Caki2 (cell line): ENCODE measurements at places on chromosomes 13 and 19.

DNA sequence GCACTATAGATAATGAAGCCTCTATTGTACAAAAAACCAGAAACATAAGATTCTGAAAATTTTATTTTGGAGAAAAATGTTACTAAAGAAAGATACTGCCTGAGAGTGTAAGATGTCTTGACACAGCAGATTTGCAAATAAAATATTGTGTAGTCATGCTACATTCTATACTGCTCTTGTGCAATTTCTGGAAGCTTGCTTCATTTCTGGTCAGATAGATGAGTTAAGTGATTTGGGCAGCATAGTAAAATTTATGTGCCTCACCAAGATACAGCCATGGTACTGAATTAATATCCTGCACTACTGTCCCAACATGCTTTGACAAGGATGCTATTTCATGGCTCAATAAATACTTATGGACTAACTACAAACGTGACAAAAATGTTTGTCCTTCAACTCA is 55.1 kb upstream of the STARD13 start:
- DNase-seq: no peak

GRCh38 chr19:41928754-41929535 is 696 bp upstream of the ERFL start:
- no peak for DNase-seq

DNA sequence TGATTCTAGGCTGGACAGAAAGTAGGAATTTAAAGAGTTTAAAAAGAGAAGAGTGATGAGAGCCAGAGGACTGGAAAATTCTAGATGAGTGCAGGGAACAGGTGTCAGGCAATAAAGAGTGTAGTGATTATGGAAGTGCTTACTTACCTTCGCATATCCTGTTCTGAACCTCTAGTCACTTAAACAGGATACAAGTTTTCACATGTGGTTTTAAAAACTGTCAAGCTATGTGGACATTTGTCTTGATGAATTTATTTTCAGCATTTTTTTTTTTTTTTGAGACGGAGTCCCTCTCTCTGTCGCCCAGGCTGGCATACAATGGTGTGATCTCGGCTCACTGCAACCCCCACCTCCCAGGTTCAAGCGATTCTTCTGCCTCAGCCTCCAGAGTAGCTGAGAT is 34.3 kb upstream of the IL17D start:
- DNase-seq: no peak

DNA sequence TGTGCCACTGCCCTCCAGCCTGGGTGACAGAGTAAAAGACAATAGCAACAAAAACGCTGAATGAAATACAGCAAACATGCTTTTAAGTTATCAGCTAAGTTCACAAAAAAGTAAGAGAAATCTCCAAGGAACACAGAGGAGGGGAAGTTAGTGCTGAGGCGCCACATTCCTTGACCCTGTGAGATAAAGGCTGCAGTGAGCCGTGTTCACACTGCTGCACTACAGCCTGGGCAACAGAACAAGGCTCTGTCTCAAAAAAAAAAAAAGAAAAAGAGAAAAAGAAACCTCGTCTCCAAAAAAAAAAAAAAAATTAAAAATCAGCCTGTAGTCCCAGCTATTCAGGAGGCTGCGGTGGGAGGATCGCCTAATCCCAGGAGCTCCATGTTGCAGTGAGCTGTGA is 16.3 kb upstream of the DOCK6 start:
- DNase-seq: no peak

- DNase-seq: peak; percentile 54
These were observed 36.5 kb downstream of the OPA3 start for GRCh38 chr19:45547965-45548609.

GRCh38 chr19:12606796-12607195 is 3.8 kb downstream of the ZNF490 start:
- DNase-seq: no peak

DNA sequence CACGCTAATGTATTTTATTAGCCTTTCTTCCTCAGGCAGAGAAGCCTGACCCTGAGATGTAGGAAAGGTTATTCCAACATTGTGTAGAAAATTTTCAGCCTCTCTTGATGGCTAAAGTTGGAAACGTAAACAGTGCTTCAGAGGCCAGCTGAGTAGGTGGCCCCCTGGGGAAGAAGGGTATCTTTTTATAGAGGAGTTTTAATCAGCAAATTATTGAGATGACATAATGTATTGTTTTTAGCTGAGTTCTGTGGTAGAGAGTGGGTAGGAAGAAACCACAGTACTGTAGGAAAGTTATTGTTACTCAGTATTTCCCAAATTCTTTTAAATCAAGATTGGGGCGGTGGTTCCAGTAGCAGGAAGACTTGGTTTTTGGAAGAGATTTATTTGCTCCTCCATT is 268.8 kb downstream of the DLEU7 start:
- no peak for DNase-seq

GRCh38 chr19:12841094-12841493 is 2.8 kb downstream of the MAST1 start:
- no peak for DNase-seq

GRCh38 chr19:53389978-53390377 is 5.0 kb upstream of the ZNF765 start:
- no peak for DNase-seq

DNA sequence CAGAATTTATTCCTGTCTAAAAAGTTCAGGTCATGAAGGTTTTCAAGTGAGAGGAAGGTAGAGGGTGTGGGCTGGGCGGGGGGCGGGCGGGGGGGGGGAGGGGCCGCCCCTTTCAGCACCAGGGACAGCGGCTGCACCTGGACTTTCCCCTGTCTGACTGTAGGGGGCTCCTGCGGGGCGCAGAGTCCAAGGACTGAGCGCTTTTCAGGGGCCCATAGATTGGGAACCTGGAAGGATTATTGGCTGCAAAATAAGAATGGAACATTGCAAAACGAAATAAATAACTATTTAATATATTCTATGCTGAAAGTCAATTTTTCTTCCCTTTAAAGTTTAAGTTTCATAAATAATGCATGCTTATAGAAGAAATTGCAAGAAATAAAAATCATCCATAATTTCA is 8.9 kb upstream of the CYP4F3 start:
- DNase-seq: no peak

DNA sequence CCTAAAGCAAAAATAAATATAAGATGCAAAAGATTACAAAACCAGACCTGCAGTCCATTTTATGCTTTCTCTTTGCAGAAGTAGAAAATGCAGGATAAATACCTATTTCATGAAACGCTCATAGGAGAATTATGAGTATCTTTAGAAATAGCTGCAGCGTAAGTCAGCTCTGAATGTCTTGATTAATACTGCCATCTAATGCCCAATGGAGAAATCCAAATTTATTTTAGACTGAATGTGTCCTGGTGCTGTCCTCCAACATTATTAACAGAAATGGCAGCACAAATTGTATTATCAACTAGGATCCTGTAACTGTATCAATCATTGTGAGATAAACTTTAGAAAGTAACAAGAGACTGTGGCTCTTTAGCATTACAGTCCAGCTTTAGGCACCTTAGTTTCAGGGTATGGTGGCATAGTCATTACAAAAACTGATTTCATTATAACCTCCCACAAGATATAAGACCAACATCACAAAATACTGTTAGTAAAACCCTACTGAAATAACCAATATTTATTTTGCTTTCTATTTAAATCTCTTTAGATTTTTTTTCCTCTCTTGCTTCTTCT is 162.1 kb upstream of the MIR17HG start:
- peak; percentile 22 for DNase-seq

GRCh38 chr13:43270130-43270830 is 246.9 kb downstream of the DNAJC15 start:
- no peak for DNase-seq

DNA sequence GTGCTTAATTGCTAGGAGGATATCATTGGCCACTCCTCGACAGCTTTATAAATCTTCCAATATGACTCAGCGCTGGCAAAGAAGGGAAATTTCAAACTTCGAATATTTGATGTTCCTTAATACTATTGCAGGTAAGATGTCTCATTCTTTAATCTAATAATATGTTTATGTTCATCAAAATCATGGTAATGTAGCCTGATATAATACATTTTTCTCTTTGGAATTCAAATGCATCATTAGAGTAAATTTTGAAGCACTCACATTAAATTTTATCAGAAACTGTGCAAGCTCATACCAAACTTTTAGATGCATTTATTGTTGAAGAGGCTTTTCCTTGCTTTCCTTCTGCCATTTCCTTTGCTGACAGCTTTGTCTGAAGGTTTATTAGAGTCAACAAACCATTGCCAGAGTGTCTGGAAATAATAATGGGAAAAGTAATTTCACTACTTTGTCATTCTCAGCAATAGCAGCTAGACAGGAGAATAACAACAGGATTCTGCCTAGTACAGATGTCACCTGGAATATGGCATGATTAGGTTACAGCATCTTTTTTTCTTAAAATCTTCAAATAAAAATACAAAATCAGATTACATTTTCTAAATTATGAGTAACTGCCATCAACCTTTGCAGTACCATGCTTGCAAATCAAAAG is 78.6 kb upstream of the MAB21L1 start:
- no peak for DNase-seq

DNA sequence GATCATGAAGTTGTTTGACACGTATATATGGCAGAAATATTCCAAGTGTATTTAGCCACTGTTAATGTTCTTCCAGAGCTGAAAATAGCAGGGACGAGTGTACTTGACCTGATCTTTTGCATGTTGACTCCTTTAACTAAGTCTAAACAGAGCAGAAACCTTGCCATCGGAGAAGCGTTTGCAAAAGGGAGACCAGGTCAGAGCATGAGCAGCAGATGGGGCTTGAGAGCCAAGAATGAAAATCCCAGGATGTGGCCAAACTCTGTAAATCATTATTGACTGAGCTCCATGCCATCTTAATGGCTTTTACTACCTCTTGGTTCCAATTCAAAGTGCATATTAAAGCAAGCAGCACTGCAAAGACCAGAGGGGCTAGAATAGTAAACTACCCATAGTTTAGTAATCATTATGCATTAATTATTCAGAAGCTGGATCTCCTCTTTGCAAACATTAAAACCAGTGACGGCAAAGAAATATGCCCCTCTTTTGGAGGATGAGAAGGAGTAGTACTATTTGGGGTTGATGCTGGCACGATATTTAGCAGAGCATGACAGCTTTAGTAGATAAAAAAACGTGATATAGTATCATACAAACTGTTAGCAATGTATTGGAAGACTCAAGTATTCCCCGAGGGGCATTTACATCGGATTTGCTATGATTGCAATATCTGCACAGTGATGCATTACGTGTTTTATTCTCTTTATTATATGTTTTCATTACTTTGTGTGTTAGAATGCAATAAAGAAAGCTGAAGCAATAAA is 55.7 kb downstream of the FAM216B start:
- peak; percentile 12 for DNase-seq

GRCh38 chr19:39969681-39970424 is 1.1 kb upstream of the PSMC4 start:
- no peak for DNase-seq

DNA sequence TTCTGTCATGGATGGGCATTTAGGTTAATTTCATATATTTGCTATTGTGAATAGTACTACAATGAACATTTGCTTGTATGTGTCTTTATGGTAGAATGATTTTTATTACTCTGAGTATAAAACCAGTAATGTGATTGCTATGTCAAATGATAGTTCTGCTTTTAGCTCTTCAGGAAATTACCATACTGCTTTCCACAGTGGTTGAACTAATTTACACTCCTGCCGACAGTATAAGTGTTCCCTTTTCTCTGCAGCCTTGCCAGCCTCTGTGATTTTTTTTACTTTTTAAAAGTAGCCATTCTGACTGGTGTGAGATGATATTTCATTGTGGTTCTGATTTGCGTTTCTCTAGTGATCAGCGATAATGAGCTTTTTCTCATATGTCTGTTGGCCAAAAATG is 6.5 kb downstream of the SIGLEC7 start:
- no peak for DNase-seq

DNA sequence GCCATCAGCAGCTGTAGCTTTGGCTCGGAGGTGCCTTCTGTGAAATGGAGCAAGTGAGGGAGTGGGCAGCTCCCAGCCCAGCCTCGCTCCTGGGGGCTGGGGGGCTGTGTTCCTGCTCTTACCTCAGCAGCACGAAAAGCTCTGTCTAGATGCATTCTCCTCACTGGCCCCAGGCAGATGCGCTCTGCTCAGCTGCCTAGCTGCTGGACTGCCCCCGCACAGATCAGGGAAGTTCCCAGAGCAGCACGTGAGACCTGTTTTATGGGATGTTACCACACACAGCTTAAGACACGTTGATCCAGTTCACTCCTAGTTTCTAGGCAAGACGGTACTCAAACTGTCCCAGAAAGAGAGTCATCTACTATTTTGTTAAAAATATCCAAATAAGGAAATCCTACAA is 13.6 kb downstream of the LCP1 start:
- no peak for DNase-seq

- peak; percentile 76 for DNase-seq
These were observed 109.8 kb downstream of the KL start for GRCh38 chr13:33125821-33126570.

DNA sequence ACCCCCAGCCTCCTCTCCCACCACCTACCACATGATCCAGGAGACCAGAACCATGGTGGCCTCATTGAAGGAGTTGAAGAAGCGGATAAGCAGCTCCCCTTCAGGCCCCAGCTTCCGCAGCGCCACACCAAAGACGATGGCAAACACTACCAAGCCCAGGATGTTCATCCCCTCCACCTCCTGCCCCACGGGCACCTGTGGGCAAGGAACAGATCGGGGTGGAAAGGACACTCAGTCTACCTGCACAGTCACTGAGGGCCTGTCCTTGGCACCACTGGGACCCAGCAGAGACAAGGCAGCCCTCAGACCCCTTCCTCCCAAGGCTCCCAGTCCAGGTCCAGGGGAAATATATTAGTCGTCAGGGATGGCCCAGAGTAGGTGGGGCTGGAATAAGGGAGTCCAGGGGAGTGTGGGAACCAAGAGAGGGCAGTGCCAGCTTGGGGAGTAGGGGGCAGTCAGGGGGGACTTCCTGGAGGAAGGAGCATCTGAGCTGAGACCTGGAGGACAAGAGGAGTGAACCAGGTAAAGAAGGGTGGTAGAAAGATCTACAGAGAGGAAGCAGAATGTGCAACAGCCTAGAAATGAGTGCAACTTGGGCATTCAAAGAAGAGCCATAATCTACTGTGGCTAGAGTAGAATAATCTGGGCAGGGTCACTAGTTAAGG is 5.9 kb downstream of the SLC1A5 start:
- DNase-seq: no peak

- DNase-seq: peak; percentile 67
These were observed 499 bp downstream of the LSM7 start for GRCh38 chr19:2327773-2328400.

DNA sequence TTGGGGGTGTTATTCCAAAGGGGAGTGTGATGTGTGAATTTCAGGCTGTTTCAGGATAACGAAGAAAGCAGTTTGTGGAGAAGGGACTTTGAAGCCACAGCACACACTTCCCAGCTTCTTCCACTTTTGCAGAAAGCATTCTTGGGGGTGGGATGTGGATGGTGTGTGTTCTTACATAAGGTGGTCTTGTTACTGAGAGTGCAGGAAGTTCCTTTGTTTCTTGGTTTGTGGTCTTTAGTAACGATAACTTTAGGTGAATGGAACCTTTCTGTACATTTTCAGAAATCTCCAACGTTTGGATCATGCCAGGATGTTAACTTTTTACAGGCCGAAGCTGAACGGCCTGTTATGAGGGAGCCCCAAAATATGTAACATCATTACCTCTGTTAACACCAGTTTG is 251.8 kb downstream of the KCNRG start:
- no peak for DNase-seq
